Hypothalamus (tissue), 51 donors: ENCODE measurements at places on chromosomes 3 and 15.

DNA sequence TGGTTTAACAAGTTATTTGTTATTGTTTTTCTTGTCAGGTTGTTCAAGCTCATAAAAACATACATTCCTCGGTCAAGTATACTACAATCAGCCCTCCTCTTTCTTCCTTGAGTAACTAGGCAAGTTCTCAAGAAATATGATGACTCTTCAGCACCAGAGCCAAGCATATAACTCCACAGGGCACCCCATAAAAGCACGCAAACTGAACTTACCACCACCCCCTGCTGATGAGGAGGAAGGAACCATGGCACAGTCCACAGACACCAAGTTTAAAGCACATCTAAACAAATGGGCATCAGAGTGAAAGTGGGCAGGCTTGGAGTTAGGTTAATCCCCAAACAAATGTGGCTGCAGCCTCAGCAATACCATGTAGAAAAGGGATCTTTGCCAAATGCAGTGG is 5.3 kb downstream of the IP6K2 start:
- DNase-seq: no peak

GRCh38 chr3:53518495-53518981 is 24.1 kb downstream of the CACNA1D start:
- DNase-seq: no peak

GRCh38 chr3:64267721-64268604 is 42.7 kb upstream of the PRICKLE2 start:
- DNase-seq: peak; percentile 6

GRCh38 chr3:71585887-71586809 is 2.6 kb upstream of the FOXP1 start:
- DNase-seq: no peak

- DNase-seq: no peak
Measured at GRCh38 chr3:30625541-30626438, 19.4 kb downstream of the TGFBR2 start.

GRCh38 chr3:197598404-197598980 is 42.7 kb upstream of the BDH1 start:
- no peak for DNase-seq

DNA sequence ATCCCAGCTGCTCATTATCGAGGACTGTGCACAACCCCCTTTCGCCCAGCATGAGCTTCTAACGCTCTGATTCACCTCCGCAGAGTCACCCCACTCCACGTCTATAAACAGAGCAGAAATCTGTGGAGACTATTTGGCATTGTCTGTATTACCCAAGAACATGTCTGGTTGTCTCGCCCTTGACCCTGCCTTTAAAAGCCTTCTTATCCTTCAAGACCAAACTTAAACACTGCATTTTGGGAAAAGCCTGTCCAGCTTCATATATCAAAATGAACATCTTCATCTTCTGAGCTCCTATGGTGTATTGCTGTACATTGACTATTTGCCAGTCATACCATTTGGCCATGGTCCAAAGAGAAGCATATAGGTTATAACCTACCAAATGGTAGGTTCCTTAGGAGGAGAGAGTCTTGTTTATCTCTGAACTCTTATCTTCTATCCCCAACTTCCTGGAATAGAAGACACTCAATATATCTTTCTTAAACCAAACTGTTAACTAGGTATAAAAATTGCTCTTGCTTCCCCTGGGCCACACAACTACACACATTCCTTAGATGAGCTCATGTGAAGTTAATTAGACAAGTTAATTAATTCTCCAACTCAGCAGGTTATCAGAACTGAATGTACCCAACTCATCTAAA is 90.1 kb downstream of the FBN1 start:
- DNase-seq: no peak

DNA sequence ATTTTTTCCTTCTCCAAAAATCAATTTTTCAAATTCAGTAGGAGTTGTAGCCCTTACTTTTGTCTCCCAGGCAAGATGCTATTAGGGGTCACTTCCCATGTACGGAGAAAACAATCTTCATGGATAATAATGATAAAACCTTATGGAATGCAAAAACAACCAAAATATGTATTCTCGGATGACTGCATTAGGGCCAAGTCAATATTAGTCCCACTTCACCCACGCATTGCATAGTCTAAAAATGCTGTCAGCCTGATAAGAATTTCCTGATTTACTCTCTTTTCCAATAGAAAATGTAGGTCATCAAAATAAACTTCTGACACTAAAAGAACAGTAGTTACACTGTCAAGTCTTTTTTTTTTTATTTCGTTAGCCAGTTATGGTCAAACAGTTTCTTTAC is 2.7 kb downstream of the VGLL3 start:
- DNase-seq: no peak

DNA sequence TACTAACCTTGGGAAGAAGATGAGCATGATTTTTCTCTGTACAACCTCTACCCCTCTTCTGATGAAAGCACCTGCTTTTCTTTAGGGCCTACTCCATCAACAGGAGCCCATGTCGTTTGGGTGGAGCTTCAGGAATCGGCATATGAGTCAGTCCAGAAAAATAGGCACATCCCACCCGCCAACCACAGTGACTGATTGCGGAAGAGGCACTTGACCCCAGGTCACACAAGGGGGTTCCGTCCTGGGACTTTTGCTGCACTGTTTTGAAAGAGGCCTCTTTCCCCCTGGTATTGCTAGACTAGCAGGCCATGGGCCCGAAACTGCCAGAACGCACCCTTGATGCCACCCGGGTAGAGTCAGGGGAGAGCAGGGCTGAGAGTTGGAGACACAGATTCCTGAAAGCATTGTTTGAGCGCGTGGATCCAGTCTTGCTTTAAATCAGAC is 19.3 kb upstream of the NRROS start:
- no peak for DNase-seq

- DNase-seq: no peak
Measured at GRCh38 chr3:186520957-186521842, 23.0 kb downstream of the CRYGS start.

DNA sequence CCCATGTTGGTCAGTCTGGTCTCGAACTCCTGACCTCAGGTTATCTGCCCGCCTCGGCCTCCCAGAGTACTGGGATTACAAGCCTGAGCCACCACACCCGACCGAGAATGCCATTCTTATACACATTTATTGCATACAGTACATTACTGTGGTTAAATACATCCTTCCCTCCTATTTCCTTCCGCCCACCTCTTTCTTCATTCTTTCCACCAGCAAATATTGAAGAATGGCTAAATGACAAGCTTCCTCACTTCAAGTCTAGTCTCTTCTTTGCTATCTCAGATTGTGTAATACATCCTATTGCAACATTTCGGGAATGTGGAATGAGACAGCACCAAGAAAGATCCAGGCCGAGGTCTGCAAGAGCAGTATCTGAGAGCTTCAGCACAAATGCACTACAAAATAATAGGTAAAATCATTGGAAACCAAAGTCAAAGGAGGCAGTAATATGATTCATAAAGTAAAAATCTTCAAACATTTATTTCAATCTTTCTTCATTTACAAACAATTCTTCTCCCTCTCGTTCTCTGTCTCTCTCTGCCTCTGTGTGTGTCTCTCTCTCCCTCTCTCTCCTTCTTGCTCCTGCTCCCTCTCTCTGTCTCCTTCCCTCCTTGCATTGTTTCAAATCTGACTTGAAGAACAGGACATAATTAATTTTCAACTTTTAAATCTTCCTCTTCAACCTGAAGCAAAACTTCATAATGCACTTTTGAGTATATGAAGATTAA is 94.7 kb upstream of the TGFBR2 start:
- no peak for DNase-seq

- no peak for DNase-seq
Measured at GRCh38 chr3:13346481-13347389, 73.4 kb downstream of the NUP210 start.

- DNase-seq: no peak
Measured at GRCh38 chr3:67737906-67738865, 83.8 kb upstream of the SUCLG2 start.

DNA sequence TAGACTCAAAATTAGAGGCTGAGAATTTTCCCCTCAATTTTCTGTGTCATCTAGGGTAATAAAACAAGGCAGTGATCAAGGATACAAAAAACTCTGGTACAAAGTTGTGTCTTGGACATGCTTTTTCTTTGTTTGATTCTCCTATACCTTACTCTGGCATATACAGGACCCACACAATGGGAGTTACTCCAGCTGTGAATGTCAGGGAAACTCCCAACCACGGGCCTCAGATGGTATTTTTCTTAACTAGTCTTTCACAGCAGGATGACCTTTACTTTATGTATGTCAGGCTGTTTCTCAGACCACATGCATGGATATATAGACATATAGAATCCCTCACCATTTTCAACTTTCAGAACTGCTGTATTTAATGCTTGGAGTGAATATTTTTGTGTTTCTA is 41.3 kb downstream of the FEZF2 start:
- no peak for DNase-seq

GRCh38 chr3:151037746-151038477 is 47.6 kb upstream of the MED12L start:
- DNase-seq: no peak
